ENCODE measurements at places on chromosomes 5 and 9.

DNA sequence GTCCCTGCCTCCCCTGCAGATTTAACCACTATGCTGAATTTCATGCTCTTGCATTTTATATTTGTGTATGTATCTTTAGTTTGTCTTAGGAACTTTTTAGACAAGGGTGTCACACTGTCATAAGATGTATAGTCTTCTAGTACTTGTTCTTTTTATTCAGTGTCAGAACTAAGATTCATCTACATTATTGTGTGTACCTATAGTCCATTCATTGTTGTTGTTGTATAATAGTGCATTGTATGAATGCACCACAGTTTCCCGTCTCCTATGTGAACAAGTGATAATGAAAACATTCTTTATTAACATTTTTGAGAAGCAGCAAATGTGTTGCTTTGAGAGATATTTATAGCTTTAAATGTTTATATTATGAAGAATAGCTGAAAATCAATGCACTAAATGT lies 45.9 kb downstream of the SFXN1 start:
- DNase-seq = no peak

DNA sequence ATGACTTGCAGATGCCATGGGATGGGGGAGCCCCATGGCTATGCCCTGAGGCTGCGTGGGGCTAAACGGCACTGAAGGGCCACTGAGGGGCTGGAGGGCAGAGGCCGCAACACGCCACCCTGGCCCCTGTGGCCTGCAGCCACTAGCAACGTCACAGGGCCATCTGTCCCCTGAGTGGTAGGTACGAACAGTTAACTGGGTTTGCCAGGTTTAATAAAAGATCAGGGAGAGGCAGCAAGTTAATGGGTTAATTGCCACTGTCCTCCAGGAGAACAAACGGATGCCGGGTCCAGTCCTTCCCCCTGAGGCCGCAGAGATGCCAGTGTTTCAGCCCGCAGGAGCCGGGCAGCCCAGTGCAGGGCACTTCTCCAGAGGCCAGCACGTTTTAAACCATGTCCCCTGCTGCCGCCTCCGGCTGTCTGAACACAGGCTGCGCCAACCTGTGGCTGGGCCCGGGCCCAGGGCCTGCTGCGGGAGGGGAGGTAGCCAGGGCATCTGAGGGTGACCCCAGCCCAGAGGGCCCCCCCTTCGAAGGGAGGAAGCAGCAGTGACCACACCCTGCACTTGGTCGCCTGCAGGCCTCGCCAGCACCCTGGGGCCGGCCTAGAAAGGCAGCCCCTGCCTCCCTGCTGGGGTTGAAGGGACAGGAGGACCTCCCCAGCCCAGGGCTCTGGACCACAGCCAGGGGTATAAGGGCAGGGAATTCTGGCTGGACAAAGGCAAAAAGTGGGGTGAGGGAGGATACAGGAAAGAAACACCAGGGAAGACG lies 227.3 kb downstream of the FANCC start:
- DNase-seq = no peak

DNA sequence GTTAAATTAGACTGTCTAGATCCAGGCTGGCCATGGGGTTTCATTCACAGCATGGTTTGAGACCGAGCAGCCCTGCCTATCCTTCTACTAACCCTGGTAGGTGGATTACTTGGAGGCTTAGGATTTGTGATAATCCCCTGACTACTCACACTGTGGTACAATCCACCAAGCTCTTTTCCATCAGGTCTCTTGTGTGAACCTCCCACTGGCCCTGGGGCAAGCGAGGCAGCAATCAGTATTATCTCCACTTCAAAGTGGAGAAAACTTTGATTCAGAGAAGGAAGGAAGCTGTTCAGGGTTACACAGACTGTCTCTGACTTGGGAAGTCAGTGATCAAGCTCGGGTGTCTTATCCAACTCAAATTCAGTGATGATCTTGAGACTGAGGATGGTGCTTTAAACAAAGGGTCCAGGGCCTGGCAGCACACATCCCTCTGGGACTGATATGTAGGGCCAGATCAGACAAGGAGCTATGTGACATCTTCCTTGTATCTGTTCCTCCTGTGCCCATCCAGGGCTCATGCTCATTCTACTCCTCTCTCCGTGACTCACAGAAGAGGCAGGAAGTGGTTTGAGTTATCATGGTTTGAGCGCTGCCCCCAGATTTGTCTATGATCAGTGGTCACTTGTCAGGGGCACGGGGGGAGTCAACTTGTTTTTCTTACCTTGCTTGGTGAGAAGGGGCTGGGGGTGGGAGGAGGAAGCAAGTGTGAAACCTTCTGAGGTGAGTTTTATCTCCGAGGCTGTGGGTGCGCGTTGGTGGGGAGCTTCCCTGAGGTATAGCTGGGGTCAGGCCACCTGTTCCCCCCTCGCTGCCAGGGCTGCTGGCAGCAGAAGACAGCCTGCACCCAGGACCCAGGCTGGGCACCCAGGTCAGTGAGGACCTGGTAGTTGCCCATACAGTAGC lies 48.6 kb downstream of the RGS3 start:
- no peak for DNase-seq

DNA sequence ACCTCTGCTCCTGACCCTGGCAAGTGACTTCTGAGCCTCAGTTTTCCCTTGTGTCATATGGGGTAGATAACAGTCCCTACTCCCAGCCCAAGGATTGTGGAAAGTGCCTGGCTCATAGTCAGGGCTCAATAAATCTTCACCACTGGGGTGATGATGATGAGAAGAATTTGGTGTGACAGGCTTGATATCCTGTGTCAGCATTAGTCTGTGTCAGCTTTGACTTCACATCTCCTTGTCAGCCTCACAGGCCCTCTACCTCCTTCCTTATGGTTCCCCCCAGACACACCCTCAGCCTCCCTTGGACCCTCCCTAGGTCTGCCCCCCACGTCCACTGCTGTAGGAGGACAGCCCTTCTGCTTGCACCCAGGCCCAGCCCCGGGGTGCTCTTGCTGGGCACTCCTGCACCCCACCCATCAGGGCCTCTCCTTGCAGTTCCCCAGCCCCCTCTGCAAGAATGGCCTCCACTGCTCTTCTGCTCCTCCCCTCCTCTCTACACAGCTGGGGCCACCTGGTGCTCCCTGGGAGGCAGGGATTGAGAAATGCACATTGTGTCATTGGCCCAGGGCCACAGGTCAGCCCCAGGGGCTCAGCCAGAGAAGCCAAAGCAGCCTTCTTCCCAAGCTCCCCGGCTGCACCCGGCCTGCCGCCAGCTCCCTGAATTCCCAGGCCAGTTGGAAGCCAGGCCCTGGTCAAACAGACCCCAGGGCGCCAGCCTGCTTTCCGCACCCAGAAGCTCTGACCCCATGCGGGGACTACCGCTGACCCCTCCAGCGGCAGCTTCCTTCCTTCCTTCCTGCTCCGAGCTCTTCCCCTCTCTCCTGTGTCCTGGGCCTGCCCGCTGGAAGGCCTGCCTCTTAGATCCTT lies 7.7 kb downstream of the FGFR4 start:
- peak; percentile 97 for DNase-seq

- no peak for DNase-seq
Measured at GRCh38 chr9:85432599-85432998, 309.2 kb downstream of the AGTPBP1 start.
